ENCODE measurements at places on chromosomes 2 and 18.
A peak's percentile ranks its signal among the peaks of the same experiment; 100 is the strongest.

GRCh38 chr2:8551622-8552074 lies 130.2 kb upstream of the ID2 start:
- DNase-seq, result no peak

DNA sequence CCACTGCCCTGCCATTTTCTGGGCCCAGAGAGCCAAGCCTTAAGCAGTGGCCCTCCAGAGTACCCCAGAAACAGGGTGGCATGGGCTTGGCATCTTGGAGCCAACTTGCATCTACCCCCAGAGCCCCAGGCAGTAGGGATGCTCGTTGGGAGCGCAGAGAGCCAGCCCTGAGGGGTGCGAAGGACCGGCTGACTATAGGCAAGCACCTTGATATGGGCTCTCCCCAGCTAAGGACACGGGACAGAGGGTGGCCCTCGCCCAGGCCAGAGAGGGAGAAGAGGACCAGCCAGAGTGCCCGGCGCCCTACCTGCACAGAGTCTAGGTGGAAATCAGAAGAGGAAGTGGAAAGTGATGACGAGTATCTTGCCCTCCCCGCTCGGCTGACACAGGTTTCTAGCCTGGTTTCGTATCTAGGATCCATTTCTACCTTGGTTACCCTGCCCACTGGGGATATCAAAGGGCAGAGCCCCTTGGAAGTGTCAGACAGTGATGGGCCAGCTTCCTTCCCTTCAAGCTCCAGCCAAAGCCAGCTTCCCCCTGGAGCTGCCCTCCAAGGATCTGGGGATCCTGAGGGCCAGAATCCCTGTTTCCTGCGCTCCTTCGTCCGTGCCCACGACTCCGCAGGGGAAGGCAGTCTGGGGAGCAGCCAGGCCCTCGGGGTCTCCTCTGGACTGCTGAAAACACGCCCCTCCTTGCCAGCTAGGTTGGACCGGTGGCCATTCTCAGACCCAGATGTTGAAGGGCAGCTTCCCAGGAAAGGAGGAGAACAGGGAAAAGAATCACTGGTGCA lies 16.2 kb downstream of the CEP68 start:
- DNase-seq, result no peak

- DNase-seq, result no peak
Observed at GRCh38 chr2:223635080-223635479, 32.9 kb upstream of the SCG2 start.

GRCh38 chr18:58998401-58999203 lies 133.9 kb downstream of the ZNF532 start:
- no peak for DNase-seq

- DNase-seq, result no peak
Observed at GRCh38 chr2:121664713-121665112, 15.5 kb upstream of the CLASP1 start.

- no peak for DNase-seq
Observed at GRCh38 chr2:227406177-227407031, 18.7 kb upstream of the SCYGR1 start.

DNA sequence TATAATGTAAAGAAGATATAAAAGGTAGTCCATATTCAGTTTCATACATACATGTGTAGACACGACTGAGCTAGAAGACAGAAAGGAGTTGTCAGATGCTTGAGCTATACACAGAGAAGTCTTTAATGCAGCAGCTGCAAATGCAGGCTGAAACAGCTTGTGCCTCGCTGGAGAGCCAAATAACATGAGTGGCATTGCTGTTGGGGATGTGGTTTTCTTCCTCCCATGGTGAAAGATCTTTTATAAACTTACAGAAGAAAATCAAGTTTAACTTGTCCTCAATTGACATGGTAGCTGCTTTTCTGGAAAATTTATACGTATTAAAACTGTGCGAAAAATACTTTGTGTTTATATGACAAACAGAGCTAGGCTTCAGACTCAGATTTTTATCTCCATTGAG lies 16.4 kb upstream of the IL1R1 start:
- DNase-seq, result no peak

DNA sequence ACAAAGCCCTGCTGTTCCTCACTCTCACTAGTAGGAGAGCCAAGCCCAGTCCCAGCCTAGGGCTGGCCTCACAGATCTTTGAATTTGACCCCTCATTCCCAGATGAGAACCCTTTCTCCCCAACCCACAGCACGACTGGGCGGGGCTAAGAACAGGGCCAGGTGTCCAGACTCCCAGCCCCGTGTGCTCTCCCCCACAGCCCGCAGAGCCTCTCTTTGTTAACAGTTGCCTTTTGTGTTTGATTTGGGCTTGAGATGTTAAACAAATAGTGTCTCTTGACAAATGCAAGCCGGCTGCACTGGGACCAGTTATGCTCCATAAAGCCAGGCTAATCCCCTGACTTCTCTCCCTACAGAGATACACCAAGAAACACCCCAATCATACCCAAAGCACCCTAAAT lies 4.7 kb upstream of the KCNK3 start:
- no peak for DNase-seq

GRCh38 chr2:6914828-6915227 lies 2.4 kb upstream of the RNF144A start:
- DNase-seq, result no peak

- DNase-seq, result no peak
Observed at GRCh38 chr2:138291805-138292204, 209.8 kb upstream of the SPOPL start.

DNA sequence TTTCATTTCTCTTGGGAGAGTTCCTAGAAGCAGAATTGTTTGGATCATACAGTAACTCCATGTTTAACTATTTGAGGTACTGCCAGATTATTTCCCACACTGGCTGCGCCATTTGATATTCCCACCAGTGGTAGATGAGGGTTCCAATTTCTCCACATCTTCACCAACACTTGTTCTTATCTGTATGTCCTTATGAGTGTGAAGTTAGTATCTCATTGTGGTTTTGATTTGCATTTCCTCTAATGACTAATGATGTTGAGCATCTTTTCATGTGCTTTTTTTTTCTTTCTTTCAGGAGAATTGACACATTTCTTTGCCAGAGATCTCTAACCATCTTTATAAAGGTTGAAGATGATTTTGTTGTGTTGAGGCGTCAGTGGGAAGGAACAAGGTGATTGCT lies 4.1 kb upstream of the MGAT5 start:
- DNase-seq, result peak; percentile 23

DNA sequence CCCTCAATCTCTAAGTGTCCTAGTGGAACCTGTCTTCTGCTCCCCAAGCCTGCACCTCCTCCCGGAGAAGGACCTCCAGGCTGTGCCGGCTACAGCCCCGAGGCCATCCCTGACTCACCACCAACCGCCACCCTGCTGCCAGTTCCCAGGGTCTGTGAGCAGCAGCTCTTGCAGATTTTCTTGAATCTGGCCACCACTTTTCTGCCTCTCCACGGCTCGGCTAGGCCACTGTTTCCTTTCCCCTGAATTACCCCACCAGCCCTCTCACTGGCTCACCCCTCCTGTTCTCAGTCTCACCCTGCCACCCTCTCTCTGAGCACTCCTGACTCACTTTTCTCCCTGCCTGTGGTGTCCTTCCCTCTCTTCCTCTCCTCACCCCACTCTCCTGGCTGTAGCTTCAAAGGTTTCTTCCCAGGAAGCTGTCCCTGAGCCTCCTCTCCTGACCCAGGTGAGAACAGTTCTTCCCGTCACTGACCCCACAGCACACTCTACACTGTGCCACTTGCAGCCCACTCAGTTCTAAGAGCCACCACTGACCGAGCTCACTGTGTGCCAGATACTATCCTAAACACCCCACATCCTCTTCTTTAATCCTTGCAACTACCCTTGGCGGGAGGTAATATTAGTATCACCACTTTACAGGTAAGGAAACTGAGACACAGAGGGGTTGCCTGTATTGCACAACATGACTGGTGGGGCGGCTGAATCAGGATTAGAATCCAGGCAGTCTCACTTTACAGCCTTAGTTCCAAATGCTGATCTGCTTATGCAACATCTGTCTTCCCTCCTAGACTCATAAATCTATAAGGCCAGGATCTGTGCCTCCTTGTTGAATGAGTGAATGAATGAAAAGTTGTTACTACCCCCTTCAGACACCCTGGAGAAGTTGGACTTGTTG lies 111.6 kb downstream of the SMAD7 start:
- peak; percentile 62 for DNase-seq

DNA sequence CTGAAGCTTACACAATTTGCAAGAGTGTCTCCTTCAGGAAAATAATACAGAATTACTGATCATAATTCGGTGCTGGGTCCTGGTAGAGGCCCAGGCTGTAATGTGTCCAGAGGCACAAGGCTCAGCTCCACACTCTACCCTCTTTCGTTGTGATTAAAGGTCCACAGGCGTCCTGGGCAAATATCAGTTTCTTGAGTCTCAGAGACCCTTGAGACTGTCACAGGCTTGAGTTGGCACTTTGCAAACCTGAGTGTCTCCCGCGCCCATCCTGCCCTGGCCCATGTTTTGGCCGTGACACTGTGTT lies 46.9 kb upstream of the SMAD7 start:
- DNase-seq, result no peak

GRCh38 chr2:134338208-134338607 lies 84.3 kb downstream of the MGAT5 start:
- DNase-seq, result no peak

DNA sequence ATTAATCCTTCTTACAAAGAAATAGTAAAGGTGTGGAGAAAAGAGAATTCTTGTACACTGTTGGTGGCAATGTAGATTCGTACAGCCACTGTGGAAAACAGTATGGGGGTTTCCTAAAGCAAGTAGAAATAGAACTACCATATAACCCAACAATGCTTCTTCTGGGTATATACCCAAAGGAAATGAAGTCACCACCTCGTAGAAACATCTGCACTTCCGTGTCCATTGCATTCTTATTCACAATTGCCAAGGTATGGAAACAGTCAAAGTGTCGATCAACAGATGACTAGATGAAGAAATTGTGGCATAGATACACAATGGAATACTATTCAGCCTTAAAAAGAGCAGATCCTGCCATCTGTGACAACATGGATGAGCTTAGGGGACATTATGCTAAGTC lies 93.4 kb upstream of the TGIF1 start:
- no peak for DNase-seq

- no peak for DNase-seq
Observed at GRCh38 chr2:43348908-43349661, 122.7 kb upstream of the ZFP36L2 start.

DNA sequence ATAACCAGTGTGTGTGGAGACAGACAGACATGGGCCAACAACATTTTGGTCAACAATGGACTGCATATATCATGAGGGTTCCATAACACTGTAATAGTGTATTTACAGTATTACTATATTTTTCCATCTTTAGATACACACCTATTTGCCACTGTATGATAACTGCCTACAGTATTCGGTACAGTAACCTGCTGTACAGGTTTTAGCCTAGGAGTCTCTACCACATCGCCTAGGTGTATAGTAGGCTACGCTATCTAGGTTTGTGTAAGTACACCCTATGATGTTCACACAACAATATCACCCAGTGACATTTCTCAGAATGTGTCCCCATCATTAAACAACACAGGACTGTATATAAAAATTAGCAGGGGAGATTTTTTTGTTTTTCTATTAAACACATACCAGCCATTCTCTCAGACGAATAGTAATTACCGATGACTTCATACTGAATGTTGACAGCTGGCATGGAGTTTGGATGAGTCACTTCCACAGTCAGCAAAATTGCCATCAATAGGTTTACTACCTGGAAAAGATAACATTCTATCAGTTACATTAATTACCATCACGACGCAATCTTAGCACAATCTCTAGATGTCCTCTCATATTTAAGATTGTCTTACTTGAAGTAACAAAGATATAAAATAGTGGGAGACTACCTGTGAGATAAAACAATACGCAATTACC lies 10.8 kb downstream of the LAPTM4A start:
- DNase-seq, result no peak

- no peak for DNase-seq
Observed at GRCh38 chr2:88187038-88187676, 17.0 kb downstream of the THNSL2 start.

DNA sequence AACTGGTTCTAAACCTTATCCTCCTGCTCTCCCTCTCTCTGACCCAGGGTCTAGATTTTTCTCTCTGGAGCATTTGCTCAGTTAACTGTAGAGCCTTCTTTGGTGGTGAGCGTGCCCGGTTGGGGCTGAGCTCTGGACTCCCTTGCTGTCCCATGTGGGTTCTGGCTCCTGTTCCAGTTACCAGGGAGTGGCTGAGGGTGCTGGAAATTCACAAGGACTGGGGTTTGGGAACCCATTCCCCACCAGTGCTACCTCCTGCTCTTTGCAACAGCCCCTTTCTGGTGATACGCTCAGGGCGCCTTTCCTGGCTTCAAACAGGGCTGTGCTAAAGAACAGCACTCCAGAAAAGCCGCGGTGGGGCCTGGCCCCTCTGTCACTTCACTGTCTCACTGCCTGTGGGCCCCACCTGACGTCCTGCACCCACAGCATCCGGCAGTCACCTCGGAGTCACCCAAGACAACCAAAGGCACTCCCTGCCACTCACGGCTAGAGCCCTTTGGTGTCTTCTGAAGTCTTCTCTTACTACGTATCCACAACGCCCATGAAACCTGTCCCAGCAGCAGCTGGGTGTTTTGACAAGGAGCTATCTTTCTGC lies 41.3 kb downstream of the CAPN13 start:
- no peak for DNase-seq

- DNase-seq, result no peak
Observed at GRCh38 chr2:177753682-177754491, 318.7 kb downstream of the PDE11A start.

DNA sequence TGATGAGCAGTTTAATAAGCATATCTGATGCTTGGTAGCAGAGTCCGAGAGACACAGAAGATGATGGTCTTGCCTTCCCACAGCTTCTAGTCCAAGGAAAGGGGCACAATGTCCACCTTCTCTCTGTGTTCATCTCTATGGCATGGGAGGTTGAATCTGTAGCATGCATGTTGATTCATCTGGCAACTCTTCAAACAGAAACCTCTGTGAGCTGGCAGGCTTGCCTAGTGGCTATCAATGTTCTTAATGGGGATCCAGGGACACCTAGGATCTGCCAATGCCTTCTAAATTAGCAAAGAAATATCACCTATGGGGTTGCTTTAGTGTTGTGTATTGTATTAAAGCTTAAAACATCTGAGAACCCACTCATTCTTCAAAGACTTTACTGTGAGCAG lies 170.8 kb downstream of the INO80D start:
- no peak for DNase-seq

- DNase-seq, result no peak
Observed at GRCh38 chr2:226664140-226664539, 135.5 kb downstream of the IRS1 start.

- DNase-seq, result no peak
Observed at GRCh38 chr2:239902749-239903201, 122.4 kb downstream of the NDUFA10 start.
